ENCODE measurements at places on chromosomes 13 and 19. TPM values are rescaled to one million over a fixed set of nuclear protein-coding genes. Genes with fewer than 3 reads are reported as not detected.

ZNF682 gene
- total RNA-seq, result 4.6 TPM

ZNF790 gene
- total RNA-seq, result 7.6 TPM

POMP gene
- total RNA-seq, result 58.7 TPM

NLRP12 gene
- total RNA-seq, result 6.8 TPM

THSD1 gene
- total RNA-seq, result 14.9 TPM

MADCAM1 gene
- total RNA-seq, result 0.92 TPM

MAST1 gene
- total RNA-seq, result 0.15 TPM

CPT1C gene
- 3.8 TPM for total RNA-seq

DNA sequence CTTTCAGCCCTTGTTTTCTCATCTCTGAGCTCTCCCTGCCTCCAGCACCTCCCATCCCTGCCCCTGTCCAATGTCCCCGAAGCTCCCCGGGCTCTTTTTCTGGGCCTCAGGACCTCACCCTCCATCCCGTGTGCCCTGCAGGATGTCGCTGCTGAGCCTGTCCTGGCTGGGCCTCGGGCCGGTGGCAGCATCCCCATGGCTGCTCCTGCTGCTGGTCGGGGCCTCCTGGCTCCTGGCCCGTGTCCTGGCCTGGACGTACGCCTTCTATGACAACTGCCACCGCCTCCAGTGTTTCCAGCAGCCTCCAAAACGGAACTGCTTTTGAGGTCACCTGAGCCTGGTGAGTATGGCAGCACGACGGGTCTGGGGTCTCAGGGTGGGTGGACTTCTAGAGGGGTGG, 51.1 kb upstream of the CYP4F8 start:
- no peaks in the 10 kb centered on the region for H3K4me1 ChIP-seq
- H3K27me3 ChIP-seq, result peaks cover 13% of the 10 kb centered on the region
- H3K27ac ChIP-seq, result no peak overlapping the region
- no peak for DNase-seq
- H3K36me3 ChIP-seq, result no peaks in the 10 kb centered on the region
- H3K4me3 ChIP-seq, result no peak overlapping the region

DNA sequence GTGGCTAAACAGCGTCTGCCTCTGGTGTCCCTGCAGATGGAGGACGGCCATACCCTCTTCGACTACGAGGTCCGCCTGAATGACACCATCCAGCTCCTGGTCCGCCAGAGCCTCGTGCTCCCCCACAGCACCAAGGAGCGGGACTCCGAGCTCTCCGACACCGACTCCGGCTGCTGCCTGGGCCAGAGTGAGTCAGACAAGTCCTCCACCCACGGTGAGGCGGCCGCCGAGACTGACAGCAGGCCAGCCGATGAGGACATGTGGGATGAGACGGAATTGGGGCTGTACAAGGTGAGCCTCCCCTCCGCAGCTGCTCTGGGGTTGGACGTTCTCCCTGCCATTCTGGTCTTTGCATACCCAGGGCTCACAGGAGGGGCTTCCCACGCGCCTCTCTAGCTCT, 19.9 kb downstream of the UHRF1 start:
- H3K36me3 ChIP-seq, result no peaks in the 10 kb centered on the region
- H3K4me1 ChIP-seq, result no peaks in the 10 kb centered on the region
- H3K27me3 ChIP-seq, result no peaks in the 10 kb centered on the region

- H3K4me3 ChIP-seq, result no peak overlapping the region
- H3K36me3 ChIP-seq, result peaks cover 23% of the 10 kb centered on the region
- peaks cover 10% of the 10 kb centered on the region for H3K4me1 ChIP-seq
These were observed 5.4 kb upstream of the LRFN1 start for GRCh38 chr19:39325778-39326665.

GRCh38 chr13:56924401-56924800, 216.3 kb upstream of the PRR20A start:
- H3K4me3 ChIP-seq, result no peak overlapping the region
- no peak overlapping the region for H3K27ac ChIP-seq
- H3K4me1 ChIP-seq, result no peaks in the 10 kb centered on the region
- no peak for DNase-seq

GRCh38 chr19:50022823-50023222, 2.3 kb downstream of the VRK3 start:
- DNase-seq, result no peak
- peaks cover 29% of the 10 kb centered on the region for H3K36me3 ChIP-seq
- no peak overlapping the region for H3K27ac ChIP-seq
- peaks cover 30% of the 10 kb centered on the region for H3K4me1 ChIP-seq

DNA sequence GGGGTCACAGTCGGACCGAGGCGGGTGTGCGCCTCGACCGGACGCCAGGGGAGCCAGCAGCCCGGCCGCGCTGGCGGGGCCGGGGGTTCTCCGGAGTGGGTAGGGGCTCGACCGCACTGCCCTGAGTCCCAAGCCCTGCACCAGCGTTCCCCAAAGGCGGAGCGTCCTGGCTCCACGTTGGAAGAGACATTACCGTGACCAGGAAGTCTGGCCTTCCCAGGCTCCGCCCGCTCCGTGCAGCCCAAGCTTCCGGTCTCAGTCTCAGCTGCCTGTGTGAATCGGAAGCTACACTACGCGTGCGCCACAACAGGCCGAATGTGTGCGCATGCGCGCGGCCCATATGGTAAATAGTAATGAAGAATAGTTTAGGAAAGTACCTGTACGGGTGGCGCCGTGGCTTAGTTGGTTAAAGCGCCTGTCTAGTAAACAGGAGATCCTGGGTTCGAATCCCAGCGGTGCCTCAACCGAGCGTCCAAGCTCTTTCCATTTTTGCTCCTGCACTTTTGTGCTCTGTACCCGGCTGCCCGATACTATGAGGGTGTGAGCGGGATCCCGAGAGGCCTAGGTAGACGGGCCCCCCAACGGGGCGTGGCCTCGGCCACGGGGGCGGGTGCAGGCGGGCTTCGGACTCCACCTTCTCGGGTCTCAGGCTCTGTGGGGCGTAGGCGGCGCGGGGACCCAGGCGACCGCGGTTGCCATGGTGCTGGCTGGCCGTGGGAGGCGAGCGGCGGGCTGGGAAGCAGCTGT, 17.3 kb upstream of the LRP3 start:
- peak overlapping the region; percentile 82 for H3K4me3 ChIP-seq
- peak; percentile 97 for DNase-seq
- peaks cover 16% of the 10 kb centered on the region for H3K4me1 ChIP-seq
- H3K36me3 ChIP-seq, result no peaks in the 10 kb centered on the region
- H3K27me3 ChIP-seq, result no peaks in the 10 kb centered on the region

DNA sequence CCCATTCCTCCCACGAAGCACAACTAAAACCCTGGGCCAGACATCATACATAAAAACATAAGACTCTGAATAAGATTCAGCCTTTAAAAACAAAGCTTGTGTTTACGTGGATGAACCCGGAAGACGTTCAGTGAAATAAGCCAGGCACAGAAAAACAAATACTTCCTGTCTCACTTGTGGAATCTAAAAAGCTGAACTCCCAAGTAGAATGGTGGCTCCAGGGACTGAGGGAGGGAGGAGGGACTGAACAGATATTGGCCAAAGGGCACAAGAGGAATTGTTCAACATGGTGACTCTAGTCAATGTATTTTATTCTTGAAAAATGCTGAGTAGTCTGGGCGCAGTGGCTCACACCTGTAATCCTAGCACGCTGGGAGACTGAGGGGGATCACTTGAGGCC, 35.7 kb upstream of the TPM4 start:
- H3K36me3 ChIP-seq, result no peaks in the 10 kb centered on the region
- no peak for DNase-seq
- peak overlapping the region; percentile 9 for H3K27ac ChIP-seq
- peaks cover 15% of the 10 kb centered on the region for H3K4me1 ChIP-seq
- H3K4me3 ChIP-seq, result no peak overlapping the region
- H3K27me3 ChIP-seq, result no peaks in the 10 kb centered on the region

DNA sequence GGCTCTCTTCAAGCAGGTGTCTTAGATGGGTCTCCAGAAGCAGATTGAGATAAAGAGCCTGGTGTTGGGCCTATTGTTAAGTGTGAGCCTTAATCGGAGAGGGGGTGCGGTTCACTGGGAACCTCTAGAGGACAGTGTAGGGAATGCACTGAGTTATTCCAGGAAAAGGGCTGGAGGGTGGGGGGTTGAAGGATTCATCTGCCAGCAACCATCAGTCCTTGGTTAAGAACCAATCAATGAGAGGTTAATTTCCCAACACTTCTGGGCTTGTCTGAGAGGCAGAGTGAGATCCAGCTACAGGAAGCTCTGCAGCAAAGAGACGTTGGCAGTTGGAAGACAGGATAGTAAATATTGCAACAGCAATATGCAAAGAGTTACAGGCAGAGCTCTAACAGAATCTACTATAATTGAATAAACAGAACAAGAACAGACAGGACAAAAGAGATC, 28.7 kb downstream of the CYP4F2 start:
- H3K27me3 ChIP-seq, result peaks cover 14% of the 10 kb centered on the region
- no peak overlapping the region for H3K4me3 ChIP-seq
- DNase-seq, result no peak
- no peaks in the 10 kb centered on the region for H3K4me1 ChIP-seq

- no peak overlapping the region for H3K27ac ChIP-seq
- no peaks in the 10 kb centered on the region for H3K36me3 ChIP-seq
- no peaks in the 10 kb centered on the region for H3K4me1 ChIP-seq
- peaks cover 5% of the 10 kb centered on the region for H3K27me3 ChIP-seq
These were observed 170.2 kb downstream of the TEX29 start for GRCh38 chr13:111490611-111491010.

All from lower lobe of right lung (tissue), 2 donors.